ENCODE measurements at places on chromosomes 5 and 9.

DNA sequence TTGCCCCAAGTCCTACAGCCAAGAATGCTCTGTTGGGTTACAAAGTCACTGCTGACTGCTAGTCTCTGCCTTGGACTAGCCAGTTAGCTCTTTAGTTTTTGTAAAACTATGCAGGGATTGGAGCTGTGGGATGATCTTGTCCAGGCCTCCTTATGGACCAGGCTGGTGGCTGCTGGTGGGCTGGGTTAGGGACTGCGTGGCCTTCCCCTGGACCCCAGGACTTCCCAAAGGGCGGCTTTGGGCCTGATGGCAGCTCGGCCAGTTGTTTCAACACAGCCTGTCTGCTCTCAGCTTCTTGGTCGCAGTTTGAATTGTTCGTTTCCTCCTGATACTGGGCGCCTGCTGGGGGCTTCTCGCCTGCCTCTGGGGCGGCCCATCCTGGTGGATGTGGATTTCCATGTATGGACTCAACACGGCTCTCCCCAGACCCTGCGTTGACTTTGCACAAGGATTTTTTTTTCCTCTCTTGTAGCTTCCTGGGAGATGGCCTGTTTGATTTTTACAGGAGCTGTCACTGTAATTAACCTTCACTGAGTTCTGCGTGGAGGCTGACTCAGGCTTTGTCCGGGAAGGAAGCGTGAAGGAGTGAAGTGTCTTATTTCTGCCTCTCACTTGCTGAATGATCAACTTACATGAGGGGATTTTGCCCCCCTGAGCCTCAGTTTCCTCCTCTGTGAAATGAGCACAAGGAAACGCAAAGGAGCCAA is 91.9 kb upstream of the NEURL1B start:
- no peak for DNase-seq

DNA sequence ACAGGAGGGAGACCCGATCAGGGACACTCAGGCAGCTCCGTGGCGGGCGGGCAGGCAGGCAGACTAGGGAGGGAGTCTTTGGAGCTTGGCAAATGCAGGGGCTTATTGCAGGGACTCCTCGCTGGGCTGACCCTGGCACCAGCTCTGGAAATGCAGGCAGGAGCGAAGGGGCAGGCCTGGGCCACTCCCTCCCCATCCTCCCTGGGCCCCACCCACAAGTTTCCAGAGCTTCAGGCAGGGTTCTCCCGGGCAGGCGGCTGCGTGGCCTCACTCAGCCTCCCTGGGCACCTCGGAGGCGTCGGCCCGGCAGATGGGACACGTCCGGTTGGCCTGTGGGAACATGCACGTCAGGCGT is 8.5 kb downstream of the RNF44 start:
- no peak for DNase-seq

- no peak for DNase-seq
These were observed 192.9 kb downstream of the EPB41L4A start for GRCh38 chr5:112226215-112226614.

GRCh38 chr5:134430001-134430569 is 18.4 kb upstream of the CDKN2AIPNL start:
- no peak for DNase-seq

DNA sequence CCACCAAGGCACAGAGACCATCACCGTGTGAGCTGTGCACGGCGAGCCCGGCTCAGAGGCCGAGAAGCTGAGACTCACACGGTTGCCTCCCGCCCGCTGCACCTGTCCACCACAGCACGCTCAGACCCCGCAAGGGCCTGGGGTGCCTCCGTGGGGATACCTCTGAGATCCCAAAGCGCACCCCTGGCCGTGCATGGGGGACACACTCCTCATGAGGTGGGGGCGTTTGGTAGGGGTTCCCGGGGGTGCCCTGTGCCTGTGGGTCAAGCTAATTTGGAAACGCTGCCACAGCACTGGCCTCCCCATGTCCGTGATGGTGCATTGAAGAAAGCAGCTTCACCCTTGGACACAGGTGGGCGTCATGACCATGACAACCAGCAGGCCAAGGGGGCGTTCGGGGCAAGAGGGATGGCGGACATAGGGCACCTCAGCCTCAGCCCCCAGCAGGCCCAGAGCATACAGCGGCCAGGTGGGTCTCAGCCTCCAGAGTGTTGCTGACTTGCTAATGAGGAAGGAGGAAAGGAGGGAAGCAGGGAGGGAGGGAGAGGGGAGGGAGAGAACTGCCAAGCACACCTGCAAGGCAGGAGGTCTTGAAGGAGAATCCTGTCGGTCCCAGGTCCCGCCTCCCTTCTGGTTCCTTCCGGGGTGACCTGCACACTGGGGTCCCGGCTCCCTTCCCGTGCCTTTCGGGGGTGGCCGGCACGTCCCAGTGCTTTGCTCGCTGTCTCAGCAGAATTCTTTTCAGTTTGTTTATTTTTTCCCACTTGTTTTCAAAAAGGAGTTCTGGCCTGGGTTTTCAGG is 34.7 kb downstream of the GLT6D1 start:
- no peak for DNase-seq

DNA sequence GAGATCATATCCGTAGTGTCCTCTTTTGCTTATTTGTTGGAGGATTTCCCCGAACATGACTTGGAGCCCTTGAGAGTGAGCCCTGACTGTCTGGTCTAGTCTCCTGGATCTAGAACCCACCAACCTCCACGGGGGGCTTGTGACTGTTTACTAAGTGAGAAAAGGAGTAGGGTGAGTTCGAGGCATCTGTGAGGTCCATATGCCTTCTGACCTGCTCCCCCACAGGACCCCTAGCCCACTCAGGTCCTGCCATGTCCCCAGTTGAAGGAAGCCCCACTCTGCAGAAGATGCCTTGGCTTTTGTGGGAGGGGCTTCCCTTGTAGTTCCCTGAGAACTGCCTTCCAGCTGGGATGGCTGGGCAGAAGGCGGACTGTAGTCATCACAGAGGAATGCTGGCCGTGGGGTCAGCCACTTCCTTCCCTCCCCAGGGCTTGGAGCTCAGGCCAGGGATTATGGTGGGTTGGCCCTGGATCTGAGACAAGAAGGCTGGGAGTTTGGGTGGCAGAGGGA is 7.0 kb upstream of the IRF1 start:
- DNase-seq: no peak

All from activated CD4-positive, alpha-beta T cell treated with anti-CD3 and anti-CD28 coated beads, Interleukin-2, amount 50 U/mL, for 24 hours (primary cell).